Amniotic stem cell (primary cell): ENCODE measurements at places on chromosomes 4 and X.

DNA sequence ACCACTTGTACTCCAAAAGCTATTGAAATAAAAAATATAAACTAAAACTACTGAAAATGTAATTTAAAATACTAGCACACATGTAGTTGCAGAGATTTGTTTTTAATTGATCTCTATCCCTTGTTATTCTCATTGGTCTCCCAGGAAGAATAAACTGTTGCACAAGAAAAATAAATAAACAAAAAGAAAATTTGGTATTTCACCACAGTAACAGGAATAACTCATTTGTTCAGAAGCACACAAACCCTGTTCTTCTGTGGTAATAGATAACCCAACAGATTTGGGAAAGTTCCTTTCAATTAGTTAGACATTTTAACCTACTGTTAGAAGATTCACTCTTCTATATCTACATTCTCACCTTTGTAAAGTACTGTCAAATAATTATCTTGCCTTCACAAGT, 70.9 kb upstream of the APOOL start:
- no peak for DNase-seq

GRCh38 chrX:112877771-112878173, 37.1 kb upstream of the AMOT start:
- no peak for DNase-seq

DNA sequence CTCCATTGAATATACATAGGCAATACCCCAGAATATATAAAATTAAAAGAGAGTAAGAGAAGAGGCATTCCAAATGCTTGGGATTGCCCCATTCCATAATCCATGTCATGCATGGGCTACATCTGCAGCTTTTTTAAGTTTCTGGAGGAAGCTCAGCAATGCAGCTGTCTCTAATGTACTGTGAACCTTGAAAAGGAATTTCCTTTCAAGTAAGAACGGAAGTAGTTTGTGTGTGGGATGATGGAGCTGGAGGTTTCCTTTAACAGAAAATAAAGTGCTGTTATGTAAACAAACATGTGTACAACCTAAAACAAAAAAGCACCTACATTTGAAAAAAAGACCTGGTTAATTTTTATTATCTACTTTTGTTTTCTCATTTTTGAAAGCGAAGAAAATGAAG, 303.5 kb downstream of the BMPR1B start:
- no peak for DNase-seq

GRCh38 chr4:35709080-35709479, 535.2 kb downstream of the ARAP2 start:
- no peak for DNase-seq

- no peak for DNase-seq
Observed at GRCh38 chr4:68367835-68368234, 17.9 kb upstream of the YTHDC1 start.

DNA sequence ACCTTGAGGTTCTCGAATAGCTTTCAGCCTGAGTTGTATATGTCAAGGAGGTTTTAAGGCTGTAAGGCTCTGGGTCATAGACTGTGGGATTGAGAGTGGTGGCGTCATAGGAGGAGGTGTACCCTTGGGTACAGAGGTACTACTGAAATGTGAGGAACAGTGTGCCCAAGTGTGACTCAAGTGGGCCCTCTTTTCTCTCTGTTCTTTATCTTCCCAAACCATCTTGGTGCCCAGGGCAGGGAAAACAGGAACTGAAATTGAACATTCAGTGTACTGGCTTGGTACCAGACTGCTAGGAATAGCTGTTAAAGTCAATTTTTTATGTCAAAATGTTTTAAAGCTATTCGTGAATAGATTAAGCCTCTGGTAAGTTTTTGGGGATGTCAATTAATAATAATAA, 136.2 kb upstream of the RPS6KA3 start:
- no peak for DNase-seq

DNA sequence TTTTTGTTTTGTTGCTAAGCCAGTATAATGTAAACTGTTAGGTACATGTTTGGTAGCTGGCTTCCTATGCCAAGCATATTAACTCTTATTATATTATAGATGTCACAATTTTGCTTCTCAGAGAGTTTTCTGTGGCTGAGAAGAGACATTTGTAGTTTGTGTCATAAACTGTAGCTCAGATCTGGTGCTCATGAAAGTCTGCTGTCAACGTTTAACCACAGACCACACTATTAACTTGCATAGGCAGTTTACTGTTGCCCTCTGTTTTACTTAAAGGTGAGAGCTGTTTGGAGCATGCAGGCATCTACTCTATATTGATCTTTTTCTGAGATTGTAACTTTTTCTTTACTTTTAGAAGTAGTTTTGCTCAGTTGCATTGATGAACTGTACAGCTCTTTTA, 166.8 kb downstream of the TLL1 start:
- no peak for DNase-seq

GRCh38 chrX:143472347-143472938, 44.8 kb downstream of the SPANXN3 start:
- no peak for DNase-seq

GRCh38 chr4:8355864-8356565, 84.5 kb downstream of the ACOX3 start:
- no peak for DNase-seq

- DNase-seq = no peak
Observed at GRCh38 chr4:183229397-183229796, 90.7 kb downstream of the CLDN22 start.

DNA sequence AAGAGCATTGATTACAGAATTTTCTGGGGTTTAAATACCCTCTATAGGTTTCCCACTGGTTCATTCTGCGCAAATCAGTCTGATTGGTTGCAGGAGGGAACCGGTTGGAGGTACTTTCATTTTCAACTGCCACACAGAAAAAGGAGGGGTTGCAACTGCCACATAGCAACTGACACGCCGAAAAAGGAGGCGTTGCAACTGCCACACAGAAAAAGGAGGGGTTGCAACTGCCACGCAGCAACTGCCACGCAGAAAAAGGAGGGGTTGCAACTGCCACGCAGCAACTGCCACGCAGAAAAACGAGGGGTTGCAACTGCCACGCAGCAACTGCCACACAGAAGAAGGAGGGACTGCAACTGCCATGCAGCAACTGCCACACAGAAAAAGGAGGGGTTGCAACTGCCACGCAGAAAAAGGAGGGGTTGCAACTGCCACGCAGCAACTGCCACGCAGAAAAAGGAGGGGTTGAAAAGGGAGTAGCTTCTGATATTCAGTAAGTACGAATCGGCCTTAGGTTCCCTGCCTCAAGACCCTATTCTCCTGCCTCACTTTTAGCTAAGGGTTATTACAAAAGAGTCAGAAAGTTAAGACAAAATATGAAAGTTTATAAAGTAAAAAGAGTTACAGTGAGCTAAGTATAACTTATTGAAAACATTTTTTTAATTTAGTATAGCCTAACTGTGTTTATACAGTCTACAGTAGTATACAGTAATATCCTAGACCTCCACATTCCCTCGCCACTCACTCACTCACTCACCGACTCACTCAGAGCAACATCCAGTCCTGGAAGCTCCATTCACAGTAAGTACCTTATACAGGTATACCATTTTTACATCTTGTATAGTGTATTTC, 431.8 kb downstream of the KCTD8 start:
- DNase-seq = no peak

GRCh38 chrX:55127692-55128091, 38.9 kb downstream of the PAGE2 start:
- no peak for DNase-seq

DNA sequence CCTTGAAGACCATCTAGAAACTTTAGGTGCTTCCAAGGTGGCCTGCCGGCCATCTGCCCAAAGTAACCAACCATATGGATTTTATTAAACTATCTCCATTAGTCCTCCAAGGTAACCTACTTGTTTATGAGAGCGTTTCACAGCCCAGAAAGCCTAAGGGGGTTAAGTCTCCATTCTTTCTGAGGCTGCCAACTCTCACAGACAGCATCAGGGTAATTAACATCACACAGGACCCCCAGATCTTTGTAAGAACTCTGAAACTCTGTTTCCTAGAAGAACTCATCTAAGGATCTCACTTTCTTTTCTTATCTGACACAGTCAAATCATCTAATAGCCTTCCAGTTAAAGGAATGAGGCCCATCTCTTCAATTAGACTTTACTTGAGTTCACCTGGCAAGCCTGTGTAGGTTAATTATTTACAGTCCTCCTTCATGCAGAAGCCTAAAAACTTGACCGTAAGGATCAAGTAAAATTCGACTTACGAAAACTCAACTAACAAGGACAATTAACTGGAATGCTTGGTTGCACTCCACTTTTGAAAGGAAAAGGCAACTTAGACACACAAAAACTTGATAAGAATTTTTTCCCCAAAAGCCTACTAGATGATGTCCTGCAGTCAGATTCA, 252.5 kb downstream of the GRIA3 start:
- no peak for DNase-seq

GRCh38 chr4:6414578-6414977, 57.8 kb downstream of the PPP2R2C start:
- no peak for DNase-seq

DNA sequence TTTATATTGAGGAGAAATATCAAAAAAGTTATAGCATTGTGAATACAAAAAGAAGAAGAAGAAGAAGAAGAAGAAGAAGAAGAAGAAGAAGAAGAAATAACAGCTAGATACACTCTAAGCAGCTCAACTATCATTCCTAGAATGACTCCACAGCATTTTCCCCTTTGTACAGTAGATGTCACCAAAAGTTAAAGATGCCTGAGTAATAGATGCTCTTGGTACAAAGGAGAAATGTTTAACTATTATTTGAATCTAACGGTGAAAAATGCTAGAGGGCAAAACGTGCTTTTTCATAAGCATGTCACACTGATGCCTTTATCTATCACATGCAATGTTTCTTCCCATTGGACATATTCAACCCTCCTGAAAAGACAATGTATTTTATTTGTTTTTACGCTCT, 178.4 kb upstream of the GPRIN3 start:
- no peak for DNase-seq

DNA sequence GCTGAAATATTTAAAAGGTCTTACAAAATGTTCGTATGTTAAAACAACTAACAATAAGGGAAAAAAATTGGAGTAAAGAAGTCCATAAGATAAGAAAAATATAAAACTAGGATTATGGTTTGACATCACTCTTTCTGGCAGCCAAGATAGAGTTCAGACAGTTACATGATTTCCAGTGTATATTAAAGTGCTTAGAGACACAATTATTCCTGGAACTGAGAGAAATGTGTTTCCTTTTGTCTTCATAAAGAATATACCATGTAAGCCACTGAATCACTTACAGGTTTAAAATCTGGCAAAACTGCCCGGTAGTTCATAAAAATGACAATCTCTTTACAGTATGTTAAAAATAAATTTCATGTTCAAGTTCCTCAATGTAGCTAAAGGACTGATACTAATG, 538.7 kb upstream of the ATOH1 start:
- no peak for DNase-seq

DNA sequence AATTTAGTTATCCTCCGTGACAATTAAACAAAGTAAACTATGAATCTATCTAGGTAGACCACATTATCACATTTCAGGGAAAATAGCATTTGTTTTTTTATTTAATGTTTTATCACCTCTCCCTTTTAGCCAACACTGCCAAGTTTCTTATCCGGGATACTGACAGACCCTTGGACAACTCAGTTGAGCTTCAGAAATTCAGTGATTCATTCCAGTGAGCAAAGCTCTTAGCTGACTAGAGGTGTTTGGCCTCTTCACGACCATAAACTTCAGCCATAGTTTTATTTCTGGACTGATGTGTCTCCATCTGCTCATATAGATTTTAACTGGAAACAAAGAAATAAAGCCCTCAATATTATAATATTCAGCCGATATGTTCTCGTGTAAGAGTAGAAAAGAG, 15.2 kb downstream of the SLITRK2 start:
- DNase-seq = no peak

DNA sequence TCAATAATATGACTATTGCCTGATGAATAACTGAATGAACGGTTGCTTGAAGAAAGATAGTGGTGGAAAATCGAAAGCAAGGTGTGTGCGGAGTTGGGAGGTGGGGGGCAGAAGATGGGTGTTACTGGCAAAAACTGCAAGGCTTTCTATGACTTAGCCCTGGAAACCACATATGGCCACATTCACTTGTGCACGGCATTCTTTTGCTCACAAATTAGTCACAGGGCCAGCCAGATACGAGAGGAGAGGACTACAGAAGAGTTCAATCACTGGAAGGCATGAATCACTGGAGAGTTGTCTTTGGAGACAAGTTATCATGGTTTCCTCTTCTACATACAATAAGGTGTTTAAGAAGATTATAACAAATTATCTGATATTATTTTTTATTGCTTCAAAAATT, 626.5 kb upstream of the CPEB2 start:
- no peak for DNase-seq

DNA sequence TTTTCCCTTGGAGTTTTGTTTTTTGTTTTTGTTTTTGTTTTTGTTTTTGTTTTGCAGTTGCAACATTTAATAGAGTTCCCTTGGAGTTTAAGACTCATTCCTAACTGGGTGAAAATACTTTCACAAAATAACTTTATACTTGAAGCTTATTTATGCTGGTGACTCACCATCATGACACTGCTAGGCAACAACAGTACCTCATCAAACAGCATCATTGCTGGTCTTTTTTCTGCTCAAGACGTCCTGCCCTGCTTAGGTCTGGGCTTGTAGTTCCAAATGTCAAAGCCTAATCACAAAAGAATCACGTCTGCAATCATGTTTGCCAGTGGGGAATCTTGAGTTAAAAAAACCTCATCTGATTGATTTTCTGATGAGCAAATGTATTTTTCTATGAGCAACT, 105.7 kb upstream of the PRPS2 start:
- DNase-seq = no peak

- no peak for DNase-seq
Observed at GRCh38 chr4:152856960-152857359, 77.2 kb downstream of the ARFIP1 start.

DNA sequence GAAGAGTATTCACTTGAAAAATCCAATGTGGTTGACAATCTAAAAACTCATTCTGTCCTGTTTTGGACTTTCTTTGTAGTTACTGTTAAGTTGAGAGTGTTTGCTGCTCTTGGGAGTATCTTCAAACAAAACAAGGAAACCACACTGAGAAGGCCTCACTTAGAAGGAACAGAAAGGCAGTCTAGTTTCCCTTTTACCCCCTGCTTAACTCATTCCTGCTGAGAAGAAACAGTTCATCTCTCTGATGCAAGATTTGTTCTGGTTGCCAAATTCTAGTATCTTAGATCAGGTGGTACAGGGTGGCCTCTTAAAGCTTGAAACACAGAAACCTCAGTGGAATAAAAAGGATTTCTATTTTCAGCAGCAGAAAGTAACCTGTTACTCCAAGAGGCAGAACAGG, 41.4 kb downstream of the GUCY2F start:
- no peak for DNase-seq
